Astrocyte (in vitro differentiated cells and primary cell): ENCODE measurements at places on chromosomes 16 and 17. TPM values are rescaled to one million over a fixed set of nuclear protein-coding genes. Genes with fewer than 3 reads are reported as not detected.

Gene TMEM235
- not detected in 2 replicates for total RNA-seq

Gene APOH
- not detected in 2 replicates for total RNA-seq

Gene PLK1
- 6.8 and 10.5 TPM in 2 replicates for total RNA-seq

- DNase-seq, result no peak
Observed at GRCh38 chr16:73434621-73435020, 386.7 kb upstream of the ZFHX3 start.

- no peak for DNase-seq
Observed at GRCh38 chr16:84652566-84652965, 4.3 kb downstream of the KLHL36 start.

- DNase-seq, result no peak
Observed at GRCh38 chr17:2940352-2940751, 123.1 kb downstream of the OR1D5 start.
